Testis (tissue), 5 donors: ENCODE measurements at places on chromosomes 2 and 18. TPM values are rescaled to one million over a fixed set of nuclear protein-coding genes. Genes with fewer than 3 reads are reported as not detected.

The EGR4 gene
- 12.5 TPM for total RNA-seq

DNA sequence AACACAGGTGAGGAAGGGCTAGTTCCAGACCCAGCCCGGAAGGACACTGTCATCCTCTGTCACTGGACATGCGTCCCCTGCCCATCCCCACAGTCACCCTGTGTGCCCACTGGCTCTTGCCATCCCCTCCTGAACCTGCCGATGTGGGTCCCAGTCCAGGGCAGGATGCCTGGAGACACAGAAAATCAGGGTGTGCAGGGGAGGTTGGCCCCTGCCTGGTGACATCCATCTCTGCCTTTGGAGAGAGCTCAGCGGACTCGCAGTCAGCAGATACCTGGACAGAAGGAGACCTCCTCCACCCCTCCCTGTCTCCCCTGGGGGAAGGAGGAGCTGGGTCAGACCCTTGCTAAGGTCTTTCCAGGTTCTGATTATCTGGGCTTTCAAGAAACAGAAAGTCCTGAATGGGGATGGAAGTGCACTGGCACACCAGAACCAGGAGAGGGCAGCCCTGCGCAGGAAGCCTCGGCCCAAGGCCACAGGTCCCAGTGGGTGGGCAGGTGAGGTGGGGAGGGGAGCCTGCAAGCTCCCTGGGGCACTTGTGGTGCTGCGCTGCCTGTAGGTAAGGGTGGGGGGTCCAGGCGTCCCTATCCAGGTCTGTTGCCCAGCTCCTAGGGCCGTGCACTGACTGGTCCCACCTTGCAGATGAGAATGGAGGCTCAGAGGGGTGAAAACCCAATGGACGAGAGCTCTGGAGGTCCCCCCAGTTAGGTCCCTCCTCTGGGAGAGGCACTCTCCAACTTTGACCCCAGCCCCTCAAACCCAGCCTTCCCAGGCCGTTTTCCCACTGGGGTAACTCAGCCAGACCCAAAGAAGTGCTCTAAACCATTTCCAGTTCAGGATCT lies 9.7 kb upstream of the OTOS start:
- peak; percentile 67 for DNase-seq

DNA sequence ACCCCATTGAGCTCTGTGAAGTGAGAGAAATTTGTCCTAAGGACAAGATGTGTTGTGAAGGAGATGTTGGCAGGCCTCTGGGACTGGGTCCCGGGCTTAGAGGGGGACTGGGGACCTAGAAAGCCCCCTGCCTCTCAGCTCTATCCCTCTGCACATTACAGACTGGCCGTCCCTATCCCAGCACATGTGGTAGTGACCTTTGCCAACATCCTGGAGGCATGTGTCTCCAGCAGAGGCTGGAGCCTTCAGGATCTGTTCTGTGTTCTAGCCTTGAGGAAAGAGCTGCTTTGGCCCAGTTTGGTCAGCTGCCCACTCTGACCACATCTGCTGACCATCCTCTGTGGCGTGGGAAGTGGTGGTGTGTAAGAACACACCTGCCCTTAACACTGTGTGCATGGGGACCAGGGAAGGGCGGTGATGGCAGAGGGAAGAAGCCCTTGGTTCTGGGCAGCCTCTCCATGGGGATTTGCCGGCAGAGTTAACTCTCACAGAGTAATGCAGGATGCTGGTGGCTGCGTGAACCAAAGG lies 33.4 kb downstream of the NCK2 start:
- DNase-seq, result no peak

The EPB41L3 gene
- total RNA-seq, result 403 TPM

The METTL4 gene
- total RNA-seq, result 12.6 TPM

GRCh38 chr2:24771061-24771460 lies 22.1 kb downstream of the PTRHD1 start:
- no peak for DNase-seq

The ALPP gene
- 0.87 TPM for total RNA-seq

DNA sequence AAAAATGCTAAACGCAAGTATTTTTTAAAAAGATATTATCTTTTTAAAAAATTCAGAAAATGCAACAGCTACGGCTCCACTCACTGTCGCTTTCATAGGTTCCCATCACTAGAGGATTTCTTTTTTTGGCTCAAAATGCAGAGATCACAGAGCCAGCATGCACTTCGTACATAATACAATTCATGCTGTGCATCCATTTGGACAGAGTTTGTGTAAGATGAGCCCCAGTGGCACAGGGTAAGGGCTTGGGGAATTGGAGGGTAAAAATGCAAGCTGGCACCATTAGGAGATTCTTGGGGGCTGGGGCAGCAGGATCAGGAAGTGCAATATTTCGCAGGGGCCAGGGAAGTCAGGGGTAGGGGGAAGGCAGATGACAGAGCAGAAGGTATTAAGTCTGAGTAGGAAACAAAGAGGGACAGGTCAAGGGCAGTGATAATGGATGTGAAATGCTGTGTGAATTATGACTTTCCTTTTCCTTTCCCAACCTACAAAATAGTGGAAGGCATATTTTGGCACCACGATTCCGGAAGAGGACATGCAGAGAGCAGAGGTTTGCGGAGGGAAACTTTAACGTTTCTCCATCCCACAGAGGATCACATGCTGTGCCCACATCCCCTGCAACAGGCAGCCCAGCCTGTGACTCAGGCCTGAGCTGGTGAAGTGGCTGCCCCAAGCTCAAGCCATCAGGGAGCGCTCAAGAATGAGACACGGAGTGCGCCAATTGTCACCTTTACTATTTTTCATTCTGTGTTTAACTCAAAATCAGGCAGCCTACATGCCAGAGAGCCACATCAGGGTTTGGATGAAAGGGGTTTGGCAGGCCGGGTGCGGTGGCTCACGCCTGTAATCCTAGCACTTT lies 4.7 kb downstream of the CAPG start:
- DNase-seq, result no peak

DNA sequence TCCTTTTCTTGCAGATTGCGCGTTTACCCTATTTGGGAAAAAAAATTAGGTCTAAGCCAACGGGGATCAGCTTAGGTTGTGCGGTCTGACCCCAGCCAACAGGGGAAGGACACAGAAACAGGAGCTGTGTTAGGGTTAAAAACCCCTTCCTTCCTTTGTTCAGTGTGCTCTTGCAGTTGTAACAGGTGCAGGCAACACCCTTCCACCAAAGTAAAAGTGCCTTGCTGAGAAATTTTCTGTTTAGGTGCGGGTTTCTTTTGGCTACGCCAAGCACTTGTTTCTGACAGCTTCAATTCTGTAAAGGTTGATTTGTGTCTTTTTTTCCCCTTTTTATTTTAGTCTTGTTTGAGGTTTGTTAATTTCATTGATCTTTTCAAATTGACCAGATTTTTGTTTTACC lies 92.5 kb downstream of the PTPN4 start:
- no peak for DNase-seq

DNA sequence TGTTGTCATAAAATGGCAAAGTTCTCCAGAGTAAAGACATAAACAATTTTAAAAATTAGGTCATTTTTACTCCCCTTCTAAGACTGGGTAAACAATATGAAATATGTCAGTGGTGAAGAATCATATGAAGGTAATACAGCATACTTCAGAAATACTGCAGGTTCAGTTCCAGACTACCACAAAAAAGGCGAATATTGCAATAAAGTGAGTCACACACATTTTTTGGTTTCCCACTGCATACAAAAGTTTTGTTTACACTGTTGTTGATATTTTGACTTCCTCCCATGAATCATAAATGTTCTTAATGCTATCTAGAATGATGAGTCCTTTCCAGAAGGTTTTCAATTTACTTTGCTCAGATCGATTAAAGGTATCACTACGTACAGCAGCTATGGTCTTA lies 73.5 kb downstream of the SMC6 start:
- DNase-seq, result no peak

The CFAP65 gene
- 23.7 TPM for total RNA-seq

DNA sequence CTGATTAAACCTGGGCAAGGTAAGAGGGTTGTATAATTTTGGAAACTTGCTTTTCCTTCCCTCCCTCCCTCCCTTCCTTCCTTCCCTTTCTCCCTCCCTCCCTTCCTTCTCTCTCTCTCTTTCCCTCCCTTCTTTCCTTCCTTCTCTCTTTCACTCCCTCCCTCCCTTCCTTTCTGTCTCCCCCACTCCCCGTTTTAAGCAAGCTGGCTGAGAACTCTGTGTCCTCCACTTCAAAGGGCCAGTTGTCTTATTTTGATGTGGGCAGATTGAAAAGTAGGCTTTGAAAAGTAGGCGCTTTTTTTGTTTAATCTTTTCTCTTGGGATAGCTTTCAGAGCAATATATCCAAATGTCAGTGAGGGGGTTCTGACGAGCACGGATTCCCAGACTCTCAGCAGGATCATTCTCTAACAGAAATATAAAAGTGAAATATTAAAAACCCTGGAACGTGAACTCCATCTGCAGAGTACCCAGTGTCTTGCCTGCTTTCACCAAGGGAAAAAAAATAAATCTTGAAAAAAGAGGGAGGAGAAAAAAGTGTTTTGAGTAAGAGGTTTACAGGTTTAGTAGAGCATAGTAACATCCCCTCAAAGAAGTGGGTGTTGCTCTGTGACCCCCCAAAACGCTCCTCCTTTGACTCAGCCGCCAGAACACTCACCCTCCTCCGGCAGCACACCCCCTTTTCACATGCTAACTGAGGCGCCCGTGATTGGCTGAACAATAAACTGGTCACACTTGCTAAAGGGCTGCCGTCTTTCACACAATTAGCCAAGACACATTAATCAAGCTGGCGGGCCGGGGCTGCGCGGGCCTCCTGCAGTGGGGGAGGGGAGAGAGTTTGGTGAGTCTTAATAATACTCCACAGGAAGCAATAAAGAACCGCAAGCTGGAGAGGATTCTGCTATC lies 52.2 kb downstream of the CDK15 start:
- no peak for DNase-seq

DNA sequence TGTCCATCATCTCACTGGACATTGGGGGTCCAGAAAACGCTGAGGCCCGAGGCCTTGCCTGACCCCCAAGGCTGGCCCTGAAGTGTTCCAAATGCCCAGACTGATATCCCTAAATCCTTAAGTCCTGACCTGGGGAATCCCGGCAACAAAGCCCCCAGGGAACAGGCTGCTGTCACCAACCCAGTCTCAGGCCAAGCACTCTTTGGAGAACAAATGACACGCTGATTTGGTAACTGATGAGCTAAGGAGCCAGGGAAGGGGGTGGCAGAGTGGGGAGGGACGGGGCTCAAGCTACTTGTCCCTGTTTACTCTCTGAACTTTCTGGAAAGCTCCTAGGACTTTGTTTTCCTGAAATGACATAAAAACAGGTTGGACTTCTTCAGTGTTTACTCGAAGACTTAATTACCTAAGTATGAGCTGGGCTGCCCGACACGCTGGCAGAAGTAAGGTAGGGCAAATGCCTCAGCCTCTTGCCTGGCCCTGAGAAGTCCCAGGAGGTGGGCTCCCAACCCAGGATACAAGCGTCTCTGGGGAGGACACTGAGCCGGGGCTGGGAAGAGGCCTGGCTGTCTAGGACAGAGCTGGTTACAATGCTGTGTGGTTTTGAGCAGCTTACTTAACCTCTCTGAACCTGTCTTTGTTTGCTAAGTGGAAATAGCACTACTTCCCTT lies 105.5 kb upstream of the GLI2 start:
- no peak for DNase-seq

- no peak for DNase-seq
Measured at GRCh38 chr2:95316466-95317122, 19.4 kb downstream of the KCNIP3 start.

GRCh38 chr18:39162013-39162827 lies 1596.6 kb upstream of the CELF4 start:
- no peak for DNase-seq

The LAMA3 gene
- total RNA-seq, result 14.1 TPM

DNA sequence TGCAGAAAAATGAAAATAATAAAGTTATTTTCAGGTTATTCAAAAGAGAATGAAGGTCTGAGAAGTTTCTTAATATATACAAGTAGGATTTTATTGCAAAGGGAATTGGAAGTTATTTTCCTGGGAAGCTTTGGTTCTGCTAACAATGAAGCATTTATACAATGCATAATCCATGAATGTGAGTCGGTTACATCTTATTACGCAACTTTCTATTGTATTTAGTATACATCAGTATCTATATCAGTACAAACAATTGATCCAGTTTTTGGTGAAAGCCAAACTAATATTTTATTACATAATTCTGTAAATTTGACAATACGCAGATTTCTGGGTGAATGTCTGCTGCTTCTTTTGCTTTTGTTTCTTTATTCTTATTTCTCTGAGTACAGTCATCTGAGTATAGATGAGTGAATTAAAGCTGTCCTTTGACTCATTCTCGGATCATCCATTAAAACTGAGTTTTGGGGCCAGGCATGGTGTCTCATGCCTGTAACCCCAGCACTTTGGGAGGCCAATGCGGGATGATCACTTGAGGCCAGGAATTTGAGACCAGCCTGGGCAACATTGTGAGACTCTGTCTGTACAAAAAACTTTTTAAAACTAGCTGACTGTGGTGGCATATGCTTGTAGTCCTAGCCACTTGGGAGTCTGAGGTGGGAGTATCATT lies 108.5 kb downstream of the SOCS6 start:
- no peak for DNase-seq

DNA sequence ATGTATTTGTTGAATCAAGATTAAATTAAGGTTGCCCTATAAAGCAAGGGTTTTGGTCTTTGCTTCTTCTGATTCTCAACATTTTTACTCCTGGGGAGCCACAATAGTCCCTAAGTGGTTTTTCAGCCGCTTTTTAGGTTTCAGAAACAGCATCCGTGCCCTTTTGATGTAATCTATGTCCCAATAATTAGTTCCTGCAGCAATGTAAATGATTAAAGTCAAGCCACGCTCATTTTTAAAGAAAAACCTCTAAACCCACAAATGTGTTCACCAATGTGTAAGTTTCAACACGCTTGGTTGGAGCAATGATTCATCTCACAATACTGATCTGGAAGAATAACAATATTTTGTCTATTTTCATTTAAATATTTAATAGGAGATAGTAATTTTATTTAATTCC lies 5.6 kb downstream of the ARL4C start:
- no peak for DNase-seq
